Uterus (tissue), 4 donors: ENCODE measurements at places on chromosomes 4 and X.

DNA sequence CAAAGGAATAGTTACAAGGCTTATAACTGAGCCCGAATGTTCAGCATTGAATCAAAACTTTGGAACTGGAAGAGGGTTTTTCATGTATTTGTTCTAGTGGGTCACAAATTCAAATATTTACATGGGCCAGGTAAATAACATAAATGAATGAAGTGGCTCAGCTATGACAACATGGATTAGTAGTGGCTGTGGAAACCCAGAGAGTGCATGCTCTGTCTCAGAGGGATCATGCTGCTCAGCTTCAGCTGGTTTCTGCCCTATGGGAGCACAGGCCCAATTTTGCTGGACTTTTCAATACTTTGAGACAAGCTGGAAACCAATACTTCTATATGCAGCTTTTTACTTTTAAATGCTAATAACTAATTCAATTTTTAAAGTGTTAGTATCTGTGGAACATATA, 394.0 kb upstream of the TEX13C start:
- DNase-seq, result no peak
- no peaks in the 10 kb centered on the region for H3K27me3 ChIP-seq
- H3K4me3 ChIP-seq, result no peak overlapping the region
- no peaks in the 10 kb centered on the region for H3K4me1 ChIP-seq

DNA sequence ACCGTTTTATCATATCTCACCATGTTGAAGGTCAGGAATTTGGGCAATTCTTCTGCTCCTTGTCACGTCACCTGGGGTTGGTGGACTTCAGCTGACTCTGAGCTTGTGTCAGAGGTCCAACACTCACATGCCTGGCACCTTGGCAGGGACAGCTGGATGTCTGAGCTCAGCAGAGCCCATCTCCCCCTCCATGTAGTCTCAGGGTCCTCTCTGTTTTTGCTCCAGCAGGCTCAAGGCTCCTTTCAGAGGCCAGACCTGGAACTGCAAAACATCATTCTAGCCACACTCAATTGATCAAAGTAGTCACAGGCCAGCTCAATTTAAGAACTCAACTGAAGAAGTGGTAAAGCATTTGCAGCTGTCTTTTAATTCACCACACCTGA, 45.4 kb downstream of the EDNRA start:
- H3K4me1 ChIP-seq, result peaks cover 4% of the 10 kb centered on the region
- H3K27ac ChIP-seq, result peak overlapping the region; percentile 67
- H3K36me3 ChIP-seq, result no peaks in the 10 kb centered on the region
- no peaks in the 10 kb centered on the region for H3K27me3 ChIP-seq
- peak; percentile 39 for DNase-seq

DNA sequence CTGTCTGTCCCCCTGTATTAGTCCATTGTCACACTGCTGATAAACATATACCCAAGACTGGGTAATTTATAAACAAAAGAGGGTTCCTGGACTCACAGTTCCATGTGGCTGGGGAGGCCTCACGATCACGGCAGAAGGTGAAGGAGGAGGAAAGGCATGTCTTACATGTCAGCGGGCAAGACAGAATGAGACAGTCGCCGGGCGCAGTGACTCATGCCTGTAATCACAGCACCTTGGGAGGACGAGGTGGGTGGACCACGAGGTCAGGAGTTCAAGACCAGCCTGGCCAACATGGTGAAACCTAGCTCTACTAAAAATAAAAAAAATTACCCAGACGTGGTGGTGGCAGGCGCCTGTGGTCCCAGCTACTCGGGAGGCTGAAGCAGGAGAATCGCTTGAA, 24.7 kb downstream of the IL3RA start:
- H3K4me1 ChIP-seq, result no peaks in the 10 kb centered on the region
- H3K27me3 ChIP-seq, result no peaks in the 10 kb centered on the region
- H3K36me3 ChIP-seq, result no peaks in the 10 kb centered on the region
- DNase-seq, result no peak
- no peak overlapping the region for H3K27ac ChIP-seq
- H3K4me3 ChIP-seq, result no peak overlapping the region

- H3K27ac ChIP-seq, result no peak overlapping the region
- H3K4me1 ChIP-seq, result no peaks in the 10 kb centered on the region
- no peaks in the 10 kb centered on the region for H3K36me3 ChIP-seq
- H3K27me3 ChIP-seq, result no peaks in the 10 kb centered on the region
- no peak overlapping the region for H3K4me3 ChIP-seq
- no peak for DNase-seq
These were observed 40.4 kb upstream of the INTS6L start for GRCh38 chrX:135480076-135480475.

DNA sequence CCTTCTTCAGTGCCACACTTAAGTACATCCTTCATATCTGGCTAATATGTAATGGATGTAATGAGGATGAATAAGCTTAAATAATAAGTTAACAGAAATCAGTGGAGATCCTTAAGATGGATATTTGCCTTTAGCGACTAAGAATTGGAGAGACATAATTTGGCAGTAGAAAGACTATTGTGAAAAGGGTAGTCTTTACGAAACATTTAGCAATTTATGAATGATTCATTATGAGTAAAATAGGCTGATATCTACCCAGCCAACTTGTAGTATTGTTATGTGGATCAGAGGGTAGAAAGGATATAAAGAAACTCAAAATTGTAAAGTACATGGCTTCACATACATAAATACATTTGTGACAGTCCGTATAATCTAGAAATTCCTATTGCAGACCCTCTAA, 2371.8 kb downstream of the PCDH7 start:
- no peaks in the 10 kb centered on the region for H3K36me3 ChIP-seq
- no peak overlapping the region for H3K4me3 ChIP-seq
- no peaks in the 10 kb centered on the region for H3K27me3 ChIP-seq
- no peak for DNase-seq
- H3K4me1 ChIP-seq, result no peaks in the 10 kb centered on the region
